Calu3 (cell line): ENCODE measurements at places on chromosomes 3 and 15. TPM values are rescaled to one million over a fixed set of nuclear protein-coding genes. Genes with fewer than 3 reads are reported as not detected.
A peak's percentile ranks its signal among the peaks of the same experiment; 100 is the strongest.

DNA sequence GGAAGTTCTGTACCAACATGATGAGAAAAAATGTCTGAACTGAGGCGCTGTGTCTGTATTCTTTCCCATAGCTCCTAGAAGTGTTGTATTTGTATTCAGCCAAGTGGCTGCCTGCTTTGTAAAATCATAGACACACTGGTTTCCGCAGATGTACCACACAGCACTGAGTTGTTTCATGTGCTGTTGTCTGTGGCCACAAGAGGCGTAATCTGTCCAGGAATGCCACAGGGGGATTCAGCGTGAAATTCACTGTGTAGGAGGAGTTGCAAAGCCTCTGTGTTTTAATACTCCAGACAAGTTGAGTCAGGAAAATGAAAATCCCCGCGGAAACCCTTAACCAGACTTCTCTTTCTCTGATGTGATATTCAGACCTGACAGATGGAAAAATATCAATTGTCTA lies 462.2 kb downstream of the NSUN3 start:
- no peaks in the 10 kb centered on the region for H3K4me1 ChIP-seq
- H3K36me3 ChIP-seq, result no peaks in the 10 kb centered on the region
- no peak for DNase-seq
- no peak overlapping the region for H3K27ac ChIP-seq
- H3K4me3 ChIP-seq, result no peak overlapping the region

DNA sequence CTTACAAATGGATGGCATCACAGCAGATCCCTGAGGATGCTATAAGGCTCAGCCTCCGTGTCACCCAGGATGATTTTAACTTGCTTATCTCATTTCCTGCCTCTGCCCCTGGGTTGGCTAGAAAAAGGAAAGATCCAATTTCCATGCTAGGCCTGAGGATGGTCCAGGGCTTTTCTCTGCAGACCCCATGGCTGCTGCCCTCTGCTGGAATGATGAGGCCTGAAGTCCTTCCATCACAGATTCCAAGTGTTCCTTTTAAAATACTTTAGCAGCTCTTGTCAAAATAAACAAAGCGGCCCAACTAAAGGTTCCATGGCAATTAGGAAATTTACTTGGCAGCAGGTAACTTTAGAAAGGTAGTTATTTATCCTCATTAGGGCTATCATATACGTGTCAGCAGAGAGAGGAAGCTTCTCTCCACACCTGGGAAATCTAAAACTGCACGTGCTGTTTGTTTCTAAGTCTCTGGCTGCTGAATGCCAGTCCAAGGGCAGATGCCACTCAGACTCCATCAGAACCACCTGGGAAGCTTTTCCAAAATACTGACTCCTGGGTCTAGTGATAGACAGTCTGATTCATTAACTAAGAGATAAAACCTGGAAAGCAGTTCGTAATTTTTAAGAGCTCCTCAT lies 401.9 kb upstream of the IL12A start:
- H3K27ac ChIP-seq, result no peak overlapping the region
- H3K27me3 ChIP-seq, result peaks cover 23% of the 10 kb centered on the region
- DNase-seq, result peak; percentile 61
- peaks cover 9% of the 10 kb centered on the region for H3K4me1 ChIP-seq
- H3K4me3 ChIP-seq, result no peak overlapping the region

- H3K4me1 ChIP-seq, result no peaks in the 10 kb centered on the region
- no peaks in the 10 kb centered on the region for H3K36me3 ChIP-seq
- no peak for DNase-seq
- H3K27ac ChIP-seq, result no peak overlapping the region
- H3K27me3 ChIP-seq, result peaks cover 17% of the 10 kb centered on the region
- no peak overlapping the region for H3K4me3 ChIP-seq
Observed at GRCh38 chr3:42960282-42960681, 18.8 kb upstream of the GASK1A start.

Gene SAMD7
- total RNA-seq, result not detected in 2 replicates

GRCh38 chr15:48596841-48597240 lies 48.7 kb downstream of the FBN1 start:
- no peaks in the 10 kb centered on the region for H3K27me3 ChIP-seq
- H3K4me1 ChIP-seq, result no peaks in the 10 kb centered on the region
- no peaks in the 10 kb centered on the region for H3K36me3 ChIP-seq
- no peak for DNase-seq

Gene THPO
- total RNA-seq, result not detected in 2 replicates

DNA sequence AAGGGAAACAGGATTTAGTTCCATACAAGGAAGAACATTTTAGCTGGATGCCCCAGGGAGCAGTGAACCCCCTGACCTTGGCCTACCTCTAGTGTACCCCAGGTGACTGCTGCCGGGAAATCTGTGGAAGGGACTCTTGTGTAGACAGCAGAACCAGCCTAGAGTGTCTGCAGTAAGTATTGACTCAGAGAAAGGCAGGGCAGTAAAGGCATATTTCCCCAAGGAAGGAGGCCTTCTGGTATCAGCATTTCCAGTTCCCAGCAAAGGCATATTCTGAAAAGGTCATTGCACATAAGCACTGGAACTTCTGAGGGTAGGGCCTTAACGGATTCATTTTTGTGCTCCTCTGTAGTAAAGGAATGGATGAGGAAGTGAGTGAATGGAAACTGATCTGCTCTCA lies 246.2 kb downstream of the FAM43A start:
- no peak for DNase-seq
- H3K4me1 ChIP-seq, result peaks cover 17% of the 10 kb centered on the region
- peaks cover 40% of the 10 kb centered on the region for H3K27me3 ChIP-seq
- H3K27ac ChIP-seq, result no peak overlapping the region

DNA sequence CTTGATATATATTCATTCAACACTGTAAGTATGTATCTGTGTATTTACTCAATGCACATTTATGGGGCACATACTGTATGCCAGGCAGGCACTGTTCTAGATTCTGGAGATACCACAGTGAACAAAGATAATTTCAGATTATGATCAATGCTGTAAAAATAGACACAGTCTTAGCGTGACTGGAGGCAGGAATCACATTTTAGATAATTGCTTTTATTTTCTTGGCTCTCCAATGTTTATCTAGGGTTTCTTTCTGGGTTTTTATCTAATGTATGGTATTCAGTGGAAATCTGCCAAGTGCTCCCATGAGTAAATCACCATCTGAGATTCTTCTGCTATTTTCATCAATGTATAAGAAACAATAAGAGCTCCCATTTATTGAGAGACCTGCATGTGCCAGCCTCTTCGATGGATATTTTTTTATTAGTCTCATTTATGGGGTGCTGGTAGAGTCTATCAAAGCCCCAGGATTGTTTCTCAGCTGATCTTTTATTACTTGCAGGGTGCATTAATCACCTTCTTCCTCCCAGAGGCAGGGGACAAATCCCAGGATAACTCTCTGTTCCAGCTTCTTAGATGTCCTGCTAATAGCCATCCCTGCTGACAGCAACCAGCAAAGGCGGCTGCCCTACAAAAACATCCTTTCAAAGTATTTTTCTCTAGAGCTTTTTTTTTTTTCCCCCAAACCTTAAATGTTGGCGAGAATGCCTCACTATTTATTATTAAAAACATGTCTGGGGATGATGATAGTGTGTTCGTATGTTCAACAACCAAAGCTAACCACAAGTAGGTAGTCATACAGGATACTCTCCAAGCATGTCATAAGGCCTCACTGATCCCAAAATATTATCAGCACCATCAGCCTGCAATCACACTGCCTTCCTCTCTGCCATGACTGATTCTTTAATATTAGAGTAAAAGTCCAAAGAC lies 331.0 kb upstream of the RASGRP1 start:
- H3K27me3 ChIP-seq, result no peaks in the 10 kb centered on the region
- H3K4me3 ChIP-seq, result no peak overlapping the region
- peaks cover 4% of the 10 kb centered on the region for H3K36me3 ChIP-seq
- DNase-seq, result no peak
- H3K4me1 ChIP-seq, result peaks cover 14% of the 10 kb centered on the region

- H3K27me3 ChIP-seq, result no peaks in the 10 kb centered on the region
- no peak overlapping the region for H3K4me3 ChIP-seq
- no peak overlapping the region for H3K27ac ChIP-seq
- no peak for DNase-seq
Observed at GRCh38 chr3:142244056-142244455, 18.7 kb upstream of the GK5 start.

Gene ALDH1A2
- 219 and 231 TPM in 2 replicates for total RNA-seq

DNA sequence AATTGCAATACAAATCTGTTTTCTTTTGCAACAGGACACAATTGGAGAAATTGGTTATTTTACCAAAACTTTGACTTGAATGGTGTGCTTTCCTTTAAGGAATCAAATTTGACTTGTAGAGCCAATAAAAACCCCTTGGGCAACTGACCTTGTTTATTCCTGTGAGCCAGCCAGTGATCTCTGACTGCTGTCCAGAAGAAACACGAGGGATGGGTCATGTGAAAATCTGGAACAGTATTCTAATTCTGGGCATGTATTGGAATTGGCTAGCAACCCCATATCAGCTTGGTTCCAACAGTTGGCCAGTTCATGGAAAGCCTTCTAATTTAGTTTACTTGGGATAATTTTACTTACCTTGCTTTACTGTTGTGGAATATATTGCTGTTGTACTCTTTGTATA lies 19.1 kb upstream of the HHATL start:
- no peak overlapping the region for H3K4me3 ChIP-seq
- no peaks in the 10 kb centered on the region for H3K4me1 ChIP-seq
- no peaks in the 10 kb centered on the region for H3K27me3 ChIP-seq
- H3K27ac ChIP-seq, result no peak overlapping the region
- H3K36me3 ChIP-seq, result no peaks in the 10 kb centered on the region

GRCh38 chr3:56257826-56258225 lies 210.4 kb downstream of the ERC2 start:
- no peaks in the 10 kb centered on the region for H3K36me3 ChIP-seq
- peaks cover 54% of the 10 kb centered on the region for H3K27me3 ChIP-seq
- no peaks in the 10 kb centered on the region for H3K4me1 ChIP-seq
- H3K27ac ChIP-seq, result no peak overlapping the region

- no peaks in the 10 kb centered on the region for H3K36me3 ChIP-seq
- no peak overlapping the region for H3K27ac ChIP-seq
- H3K4me1 ChIP-seq, result no peaks in the 10 kb centered on the region
- no peaks in the 10 kb centered on the region for H3K27me3 ChIP-seq
Observed at GRCh38 chr3:123716411-123716810, 131.6 kb upstream of the HACD2 start.

GRCh38 chr15:34154725-34155204 lies 52.9 kb downstream of the PGBD4 start:
- H3K27me3 ChIP-seq, result no peaks in the 10 kb centered on the region
- H3K27ac ChIP-seq, result peak overlapping the region; percentile 81
- peak; percentile 3 for DNase-seq
- no peaks in the 10 kb centered on the region for H3K36me3 ChIP-seq

Gene EPHB1
- total RNA-seq, result 0.73 and 0.81 TPM in 2 replicates

- H3K27ac ChIP-seq, result no peak overlapping the region
- no peak for DNase-seq
- H3K27me3 ChIP-seq, result no peaks in the 10 kb centered on the region
- no peaks in the 10 kb centered on the region for H3K4me1 ChIP-seq
- no peak overlapping the region for H3K4me3 ChIP-seq
- H3K36me3 ChIP-seq, result peaks cover 65% of the 10 kb centered on the region
Observed at GRCh38 chr3:132504375-132504933, 87.2 kb downstream of the DNAJC13 start.

GRCh38 chr3:49902511-49903345 lies 945 bp downstream of the MST1R start:
- H3K4me3 ChIP-seq, result peak overlapping the region; percentile 87
- no peaks in the 10 kb centered on the region for H3K27me3 ChIP-seq
- peaks cover 24% of the 10 kb centered on the region for H3K4me1 ChIP-seq
- H3K36me3 ChIP-seq, result peaks cover 67% of the 10 kb centered on the region
- H3K27ac ChIP-seq, result peak overlapping the region; percentile 81
- no peak for DNase-seq

- no peak for DNase-seq
- no peak overlapping the region for H3K27ac ChIP-seq
- H3K4me1 ChIP-seq, result peaks cover 13% of the 10 kb centered on the region
Observed at GRCh38 chr15:74667975-74668374, 27.8 kb downstream of the EDC3 start.

DNA sequence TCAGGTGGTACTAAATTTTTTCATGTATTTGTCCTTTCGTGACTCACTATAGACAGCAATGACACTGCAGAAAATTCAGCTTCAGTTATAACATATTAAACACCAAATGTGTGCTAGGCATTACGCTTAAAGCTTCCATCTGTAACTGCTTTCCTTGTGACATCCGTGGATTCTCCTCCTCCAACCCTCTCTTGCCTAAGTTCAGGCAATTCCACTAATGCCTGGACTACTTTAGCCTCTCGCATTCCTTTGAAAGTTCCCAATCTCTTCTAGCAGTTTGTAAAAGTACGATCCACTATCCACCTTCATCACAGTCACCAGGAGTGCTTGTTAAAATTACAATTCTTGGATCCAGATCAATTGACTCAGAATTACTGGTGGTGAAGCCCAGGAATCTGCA lies 17.7 kb downstream of the CCDC80 start:
- no peak for DNase-seq
- no peaks in the 10 kb centered on the region for H3K36me3 ChIP-seq
- H3K27me3 ChIP-seq, result no peaks in the 10 kb centered on the region

Gene SCN10A
- not detected in 2 replicates for total RNA-seq

- no peak overlapping the region for H3K27ac ChIP-seq
- no peaks in the 10 kb centered on the region for H3K36me3 ChIP-seq
- peaks cover 7% of the 10 kb centered on the region for H3K4me1 ChIP-seq
Observed at GRCh38 chr15:83323296-83323711, 38.8 kb upstream of the BNC1 start.

DNA sequence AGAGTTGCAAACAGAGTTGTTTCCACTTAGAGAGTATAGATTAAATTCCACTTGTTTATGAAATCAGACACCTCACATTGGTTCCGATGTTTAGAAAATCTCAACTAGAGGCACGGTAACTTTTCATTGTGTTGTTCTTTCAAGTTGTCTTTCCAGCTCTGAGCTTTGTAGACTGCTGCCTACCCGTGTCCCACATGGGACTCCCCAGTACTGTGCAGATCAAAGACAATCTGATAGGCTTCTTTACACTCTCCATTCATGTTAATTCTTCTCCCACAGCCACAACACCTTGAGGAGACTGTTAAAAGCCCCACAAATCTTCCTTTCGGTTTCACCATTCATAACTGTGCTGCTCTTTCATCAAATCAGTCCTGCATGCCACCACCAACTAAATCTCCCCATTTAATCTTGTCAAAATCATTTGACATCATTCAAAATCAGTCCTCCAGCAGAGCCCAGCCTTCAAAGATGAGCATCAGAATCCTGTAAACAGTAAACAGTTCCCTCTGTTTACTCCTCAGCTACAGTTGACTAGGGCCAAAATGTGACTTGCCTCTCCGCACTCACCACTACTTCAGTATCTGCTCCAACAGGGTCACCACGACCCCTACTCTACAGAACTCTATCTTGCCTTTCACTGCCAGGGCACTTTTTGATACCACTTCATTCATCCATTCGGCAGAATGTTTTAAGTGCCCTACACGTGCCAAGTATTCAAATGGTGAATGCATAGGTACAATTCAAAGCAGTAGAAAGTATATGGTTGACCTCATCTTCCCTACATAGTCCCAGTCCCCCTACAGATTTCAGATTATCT lies 8.3 kb downstream of the ANXA2 start:
- no peak for DNase-seq
- H3K27ac ChIP-seq, result peak overlapping the region; percentile 90
- no peaks in the 10 kb centered on the region for H3K27me3 ChIP-seq
- peaks cover 97% of the 10 kb centered on the region for H3K36me3 ChIP-seq

Gene FBXL22
- 0.71 and 1.3 TPM in 2 replicates for total RNA-seq
